ENCODE measurements at places on chromosomes 7 and 10. TPM values are rescaled to one million over a fixed set of nuclear protein-coding genes. Genes with fewer than 3 reads are reported as not detected.

SLC18A3 gene
- not detected for total RNA-seq

HECTD2 gene
- total RNA-seq, result 4.0 TPM

DNA sequence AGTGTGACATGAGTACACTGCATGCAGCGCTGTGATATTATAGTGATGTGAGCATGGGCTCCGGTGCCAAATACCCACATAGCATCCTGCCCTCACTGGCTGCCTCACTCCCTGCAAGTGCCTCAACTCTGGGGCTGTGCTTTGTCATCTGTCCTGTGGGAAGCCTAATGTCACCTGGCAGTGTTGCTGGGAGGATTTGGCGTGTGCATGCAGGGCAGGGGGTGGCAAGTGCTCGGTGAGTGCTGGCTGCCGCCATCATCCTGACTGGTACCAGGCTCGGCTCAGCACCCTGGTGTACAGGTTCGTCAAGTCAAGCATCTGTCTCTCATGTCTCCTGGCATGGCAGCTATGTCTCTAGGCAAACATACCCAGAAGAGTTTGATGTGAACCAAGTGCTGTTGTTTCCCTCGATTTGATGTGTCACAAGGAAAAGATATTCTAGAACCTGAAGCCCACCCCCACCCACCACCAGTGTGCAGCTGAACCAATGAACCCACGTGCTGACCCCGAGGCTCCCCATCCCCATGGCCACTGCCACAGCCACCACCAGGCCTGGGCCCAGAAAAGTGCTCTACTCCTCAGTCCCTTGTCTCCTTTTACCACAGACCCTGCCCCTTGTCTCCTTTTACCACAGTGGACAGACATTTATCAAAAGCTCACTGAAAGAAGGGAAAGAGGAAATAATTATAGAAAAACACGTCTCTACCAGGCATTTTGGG lies 135.8 kb downstream of the MAPK8 start:
- H3K36me3 ChIP-seq, result peaks cover 1% of the 10 kb centered on the region
- H3K27ac ChIP-seq, result no peak overlapping the region
- H3K4me3 ChIP-seq, result no peak overlapping the region

DNA sequence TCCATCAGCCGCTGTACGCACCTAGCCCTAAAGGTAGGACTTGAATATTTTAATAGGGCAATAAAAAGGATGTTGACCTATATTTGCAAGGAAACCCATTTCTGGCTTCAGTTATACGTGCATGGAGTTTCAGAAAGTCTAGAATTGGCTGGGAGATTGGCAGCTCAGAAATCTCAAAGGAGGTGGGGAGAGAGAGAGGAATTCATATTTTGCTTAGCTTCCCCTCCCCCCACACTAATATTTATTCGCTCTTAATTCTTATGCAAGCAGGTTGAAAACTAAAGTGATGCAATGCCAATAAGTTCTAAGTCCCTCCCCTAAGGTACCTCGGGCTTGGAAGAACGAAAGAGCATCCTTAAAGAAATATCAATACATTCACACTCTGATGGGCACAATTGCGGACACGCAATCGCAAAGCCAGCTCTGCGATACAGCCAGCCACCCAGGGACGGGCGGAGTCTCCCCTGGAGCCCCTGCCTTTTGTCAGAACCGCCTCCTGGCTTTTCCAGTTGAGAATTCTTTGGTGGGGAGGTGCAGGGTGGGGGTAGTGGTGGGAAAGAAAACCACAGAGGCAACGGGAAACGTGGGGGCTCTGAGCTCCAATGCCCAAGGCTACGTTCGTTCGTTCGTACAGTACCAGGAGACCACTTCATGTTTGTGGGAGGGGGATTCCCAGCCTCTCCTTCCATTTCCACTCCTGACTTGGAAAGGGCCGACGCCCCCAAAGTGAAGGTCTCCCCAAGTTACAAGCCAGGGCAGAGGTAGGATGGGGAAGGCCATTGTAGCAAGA lies 1.3 kb downstream of the SHH start:
- H3K4me1 ChIP-seq, result peaks cover 28% of the 10 kb centered on the region
- no peak for DNase-seq
- H3K36me3 ChIP-seq, result no peaks in the 10 kb centered on the region
- peaks cover 68% of the 10 kb centered on the region for H3K27me3 ChIP-seq
- no peak overlapping the region for H3K27ac ChIP-seq

GRCh38 chr7:27872356-27873275 lies 132.7 kb downstream of the TAX1BP1 start:
- DNase-seq, result no peak
- no peak overlapping the region for H3K27ac ChIP-seq
- H3K36me3 ChIP-seq, result no peaks in the 10 kb centered on the region
- H3K4me1 ChIP-seq, result no peaks in the 10 kb centered on the region
- no peaks in the 10 kb centered on the region for H3K27me3 ChIP-seq

BTBD16 gene
- total RNA-seq, result not detected

DNA sequence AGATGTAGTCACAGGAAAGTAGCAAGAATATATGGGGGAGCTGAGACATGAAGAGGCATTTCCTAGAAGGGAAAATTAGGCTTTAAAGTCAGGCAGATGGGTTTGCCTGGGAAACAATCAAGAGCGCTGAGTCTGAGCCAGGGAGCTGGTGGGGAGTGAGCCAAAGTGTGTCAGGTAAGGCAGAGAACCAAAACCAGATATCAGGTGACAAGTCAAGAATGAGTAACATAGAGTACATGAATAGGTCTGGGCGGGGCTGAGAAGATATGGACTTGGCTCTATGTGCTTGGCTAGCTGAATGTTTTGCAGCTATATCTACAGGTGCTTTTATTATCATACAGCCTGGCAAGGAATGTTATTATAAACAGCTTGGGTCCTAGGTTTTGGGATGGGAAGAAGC lies 49.3 kb downstream of the GPR141 start:
- H3K36me3 ChIP-seq, result no peaks in the 10 kb centered on the region
- no peak overlapping the region for H3K4me3 ChIP-seq
- H3K27me3 ChIP-seq, result peaks cover 13% of the 10 kb centered on the region
- H3K27ac ChIP-seq, result no peak overlapping the region

CACNA2D1 gene
- not detected for total RNA-seq

GRCh38 chr7:145156834-145157233 lies 321.0 kb upstream of the TPK1 start:
- H3K36me3 ChIP-seq, result no peaks in the 10 kb centered on the region
- no peaks in the 10 kb centered on the region for H3K4me1 ChIP-seq
- H3K4me3 ChIP-seq, result no peak overlapping the region
- no peaks in the 10 kb centered on the region for H3K27me3 ChIP-seq

GRCh38 chr7:159218170-159218569 lies 73.5 kb upstream of the VIPR2 start:
- H3K36me3 ChIP-seq, result no peaks in the 10 kb centered on the region
- DNase-seq, result no peak
- H3K27ac ChIP-seq, result no peak overlapping the region
- no peak overlapping the region for H3K4me3 ChIP-seq
- no peaks in the 10 kb centered on the region for H3K27me3 ChIP-seq

DNA sequence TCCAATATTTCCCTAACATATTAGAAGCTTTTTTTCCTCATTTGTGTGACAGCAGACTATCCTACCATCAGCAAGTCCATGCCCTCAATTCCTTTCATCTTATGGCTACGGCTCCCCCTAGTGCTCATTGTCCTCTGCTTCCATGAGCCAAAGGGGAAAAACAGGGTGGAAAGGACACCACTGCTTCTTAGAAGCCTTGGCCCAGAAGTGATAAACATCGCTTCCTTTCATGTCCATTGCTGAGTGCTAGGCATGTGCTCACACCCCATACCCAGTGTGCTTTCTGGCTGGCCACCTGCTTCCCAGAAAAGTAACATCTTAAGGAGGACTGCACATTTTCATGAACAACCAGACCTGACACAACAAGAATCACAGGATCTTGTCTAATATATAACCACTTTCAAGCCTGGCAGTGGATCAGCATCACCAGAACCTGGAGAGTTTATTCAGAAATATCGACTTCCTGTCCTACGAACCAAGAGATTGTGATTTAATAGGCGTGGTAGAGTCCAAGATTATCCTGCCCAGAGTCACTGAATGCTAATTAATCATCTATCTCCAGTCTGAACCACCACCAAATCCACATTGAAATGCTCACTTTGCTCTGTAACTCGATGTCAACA lies 650.5 kb upstream of the SORCS1 start:
- H3K4me1 ChIP-seq, result no peaks in the 10 kb centered on the region
- no peak overlapping the region for H3K4me3 ChIP-seq
- no peaks in the 10 kb centered on the region for H3K27me3 ChIP-seq

- DNase-seq, result no peak
- H3K4me1 ChIP-seq, result peaks cover 24% of the 10 kb centered on the region
- no peaks in the 10 kb centered on the region for H3K27me3 ChIP-seq
Measured at GRCh38 chr10:12389154-12389734, 39.9 kb downstream of the CAMK1D start.

DNA sequence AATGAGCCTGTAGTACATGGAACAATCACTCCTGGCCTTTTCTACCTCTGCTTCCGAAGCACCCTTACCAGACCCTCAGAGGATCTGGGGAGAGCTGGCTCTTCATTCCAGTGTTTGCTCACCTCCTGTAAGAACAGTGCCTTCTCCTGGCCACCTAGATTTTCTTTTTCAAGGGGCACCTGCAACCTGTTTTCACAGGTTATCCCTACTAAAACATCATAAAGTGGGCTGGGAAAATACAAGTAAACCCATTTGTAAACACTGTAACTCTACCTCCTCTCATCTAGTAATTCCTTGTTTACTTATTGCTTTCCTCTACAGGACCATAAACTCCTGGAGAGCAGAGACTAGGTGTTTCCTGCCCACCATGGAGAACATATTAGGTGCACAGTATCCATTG lies 1.1 kb downstream of the PIK3AP1 start:
- H3K4me1 ChIP-seq, result peaks cover 12% of the 10 kb centered on the region
- peaks cover 1% of the 10 kb centered on the region for H3K27me3 ChIP-seq
- H3K4me3 ChIP-seq, result peak overlapping the region; percentile 89
- no peak for DNase-seq
- no peaks in the 10 kb centered on the region for H3K36me3 ChIP-seq

LRRN3 gene
- total RNA-seq, result 4.4 TPM

GRCh38 chr7:33769930-33770329 lies 135.4 kb upstream of the BMPER start:
- no peaks in the 10 kb centered on the region for H3K27me3 ChIP-seq
- H3K4me3 ChIP-seq, result no peak overlapping the region
- H3K27ac ChIP-seq, result no peak overlapping the region
- DNase-seq, result no peak

ITGA8 gene
- total RNA-seq, result not detected

- H3K27me3 ChIP-seq, result peaks cover 5% of the 10 kb centered on the region
- H3K36me3 ChIP-seq, result no peaks in the 10 kb centered on the region
- H3K4me1 ChIP-seq, result no peaks in the 10 kb centered on the region
Measured at GRCh38 chr10:103572347-103573204, 79.1 kb downstream of the NEURL1 start.

- no peak overlapping the region for H3K4me3 ChIP-seq
- H3K36me3 ChIP-seq, result no peaks in the 10 kb centered on the region
- no peak overlapping the region for H3K27ac ChIP-seq
- H3K27me3 ChIP-seq, result no peaks in the 10 kb centered on the region
- no peaks in the 10 kb centered on the region for H3K4me1 ChIP-seq
- no peak for DNase-seq
Measured at GRCh38 chr10:82091413-82091812, 216.4 kb downstream of the NRG3 start.

MDFIC gene
- total RNA-seq, result 78.0 TPM

TMEM213 gene
- total RNA-seq, result 0.19 TPM

GRCh38 chr7:130919316-130920103 lies 185.5 kb upstream of the KLF14 start:
- H3K4me3 ChIP-seq, result peak overlapping the region; percentile 47
- H3K36me3 ChIP-seq, result peaks cover 84% of the 10 kb centered on the region
- peaks cover 95% of the 10 kb centered on the region for H3K4me1 ChIP-seq
- DNase-seq, result no peak

- H3K4me3 ChIP-seq, result no peak overlapping the region
- DNase-seq, result no peak
- peaks cover 1% of the 10 kb centered on the region for H3K4me1 ChIP-seq
- H3K36me3 ChIP-seq, result no peaks in the 10 kb centered on the region
- no peak overlapping the region for H3K27ac ChIP-seq
- peaks cover 10% of the 10 kb centered on the region for H3K27me3 ChIP-seq
Measured at GRCh38 chr10:96507044-96507443, 6.7 kb downstream of the TLL2 start.

GRCh38 chr10:75708060-75708459 lies 276.6 kb downstream of the LRMDA start:
- no peaks in the 10 kb centered on the region for H3K4me1 ChIP-seq
- H3K4me3 ChIP-seq, result no peak overlapping the region
- peaks cover 15% of the 10 kb centered on the region for H3K27me3 ChIP-seq
- no peaks in the 10 kb centered on the region for H3K36me3 ChIP-seq

- H3K27ac ChIP-seq, result peak overlapping the region; percentile 26
- H3K4me3 ChIP-seq, result no peak overlapping the region
- H3K4me1 ChIP-seq, result peaks cover 31% of the 10 kb centered on the region
- peaks cover 2% of the 10 kb centered on the region for H3K27me3 ChIP-seq
- DNase-seq, result peak; percentile 53
Measured at GRCh38 chr7:142445019-142445686, 187.3 kb upstream of the PRSS58 start.

RNLS gene
- 4.7 TPM for total RNA-seq

SPDYE5 gene
- total RNA-seq, result not detected

- peaks cover 16% of the 10 kb centered on the region for H3K4me1 ChIP-seq
- H3K27ac ChIP-seq, result no peak overlapping the region
- H3K27me3 ChIP-seq, result peaks cover 33% of the 10 kb centered on the region
- no peak for DNase-seq
- no peaks in the 10 kb centered on the region for H3K36me3 ChIP-seq
Measured at GRCh38 chr7:12570168-12570533, 369 bp upstream of the SCIN start.

Data from activated CD4-positive, alpha-beta memory T cell treated with anti-CD3 and anti-CD28 coated beads for 36 hours (primary cell).